MCF 10A (cell line): ENCODE measurements at places on chromosomes 16 and 17. TPM values are rescaled to one million over a fixed set of nuclear protein-coding genes. Genes with fewer than 3 reads are reported as not detected.
A peak's percentile ranks its signal among the peaks of the same experiment; 100 is the strongest.

Gene NDE1
- 121 and 162 TPM in 2 replicates for total RNA-seq

Gene HOXB3
- 0.79 and 0.88 TPM in 2 replicates for total RNA-seq

- peak; percentile 75 for DNase-seq
Observed at GRCh38 chr16:83187405-83187804, 560.6 kb downstream of the CDH13 start.

Gene GPRC5C
- total RNA-seq: 17.7 and 20.6 TPM in 2 replicates

DNA sequence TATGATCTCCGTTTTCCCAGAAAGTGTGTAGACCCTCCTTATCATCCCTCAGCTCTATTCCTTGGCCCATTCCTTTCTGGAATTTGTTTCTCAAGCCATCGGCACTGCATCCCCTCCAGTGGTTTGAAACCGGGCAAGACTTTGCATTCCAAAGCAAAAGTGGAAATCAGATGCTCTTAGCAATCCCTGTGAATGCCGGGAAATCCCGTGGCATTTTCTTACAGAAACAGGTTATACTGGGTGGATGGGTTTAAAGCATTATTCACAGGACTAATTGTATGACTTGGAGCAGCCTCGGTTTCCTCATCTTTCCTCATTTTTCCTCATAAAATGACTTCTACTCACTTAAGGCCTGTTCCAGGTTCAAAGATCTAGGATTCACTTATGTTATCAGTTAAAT is 52.0 kb downstream of the MAP2K6 start:
- DNase-seq: no peak

DNA sequence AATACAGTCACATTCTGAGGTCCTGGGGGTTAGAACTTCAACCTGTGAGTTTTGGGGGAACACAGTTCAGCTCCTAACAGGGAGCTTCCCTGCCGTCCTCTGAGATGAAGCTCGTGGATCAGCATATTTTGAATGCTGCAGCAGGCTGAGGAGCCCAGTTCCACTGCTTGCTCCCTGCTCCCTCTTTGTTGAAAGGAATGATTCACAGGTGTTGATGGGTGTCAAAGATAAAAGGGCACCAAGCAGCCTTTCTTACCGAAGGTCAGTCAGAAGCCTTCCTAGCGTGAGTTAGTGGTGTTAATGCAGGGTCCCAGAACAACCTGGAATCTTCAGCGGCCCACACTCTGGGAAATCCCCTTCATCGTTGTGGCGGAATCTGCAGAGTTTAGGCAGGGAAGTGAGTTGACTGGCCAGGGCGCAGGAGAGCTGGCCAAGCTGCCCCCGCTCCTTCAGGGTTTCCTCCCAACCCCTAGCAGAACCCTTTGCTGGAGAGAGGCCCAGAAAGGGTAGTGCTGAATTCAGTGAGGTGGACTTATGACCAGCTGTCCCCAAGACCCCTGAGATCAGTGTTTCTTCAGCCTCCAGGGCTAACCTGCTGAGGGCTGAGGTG is 114.8 kb downstream of the GNAO1 start:
- no peak for DNase-seq

Gene FXR2
- total RNA-seq: 60.7 and 65.1 TPM in 2 replicates

DNA sequence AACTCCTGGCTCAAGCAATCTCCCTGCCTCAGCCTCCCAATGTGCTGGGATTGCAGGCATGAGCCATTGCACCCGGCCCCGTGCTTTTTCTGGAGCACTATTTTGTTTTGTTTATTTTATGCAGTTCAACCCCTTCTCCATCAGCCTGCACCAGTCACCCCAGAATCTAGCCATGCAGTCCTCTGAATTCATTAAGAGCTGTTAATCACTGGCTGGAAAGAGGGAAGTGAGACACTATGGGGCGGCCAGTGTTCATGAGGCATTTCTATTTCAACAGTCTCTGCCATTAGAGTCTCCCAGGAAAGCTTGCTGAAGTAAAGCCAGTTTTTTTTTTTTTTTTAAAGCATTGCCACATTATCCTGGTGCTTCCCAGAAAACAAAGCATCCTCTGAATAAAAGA is 1.7 kb downstream of the VWA3A start:
- no peak for DNase-seq

Gene CHRNE
- not detected in 2 replicates for total RNA-seq

Gene GAST
- not detected in 2 replicates for total RNA-seq

DNA sequence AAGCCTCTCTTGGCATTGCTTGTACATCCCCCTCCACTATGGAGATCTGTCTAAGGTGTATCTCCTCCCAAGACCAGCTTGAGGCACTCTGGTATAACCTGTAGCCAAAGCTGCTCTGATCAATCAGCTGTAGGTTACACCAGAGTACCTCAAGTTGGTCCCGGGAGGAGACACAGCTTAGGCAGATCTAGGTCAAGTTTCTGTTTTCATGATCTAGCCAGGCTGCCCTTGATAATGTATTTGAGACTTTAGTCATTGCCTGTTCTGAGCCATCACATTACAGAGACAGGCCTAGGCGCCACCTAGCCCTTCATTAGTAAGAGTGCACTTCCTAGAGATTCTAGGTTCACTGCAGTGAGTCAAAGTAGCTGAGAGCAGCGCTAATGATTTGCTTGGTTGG is 31.4 kb downstream of the ASGR1 start:
- DNase-seq: no peak

- DNase-seq: no peak
Observed at GRCh38 chr17:27158382-27158781, 135.5 kb upstream of the WSB1 start.

Gene KRTAP4-1
- not detected in 2 replicates for total RNA-seq

GRCh38 chr17:11182430-11182829 is 58.6 kb upstream of the SHISA6 start:
- no peak for DNase-seq

GRCh38 chr17:61394630-61395408 is 4.8 kb upstream of the TBX2 start:
- no peak for DNase-seq

Gene MAF
- 0.47 and 0.96 TPM in 2 replicates for total RNA-seq

DNA sequence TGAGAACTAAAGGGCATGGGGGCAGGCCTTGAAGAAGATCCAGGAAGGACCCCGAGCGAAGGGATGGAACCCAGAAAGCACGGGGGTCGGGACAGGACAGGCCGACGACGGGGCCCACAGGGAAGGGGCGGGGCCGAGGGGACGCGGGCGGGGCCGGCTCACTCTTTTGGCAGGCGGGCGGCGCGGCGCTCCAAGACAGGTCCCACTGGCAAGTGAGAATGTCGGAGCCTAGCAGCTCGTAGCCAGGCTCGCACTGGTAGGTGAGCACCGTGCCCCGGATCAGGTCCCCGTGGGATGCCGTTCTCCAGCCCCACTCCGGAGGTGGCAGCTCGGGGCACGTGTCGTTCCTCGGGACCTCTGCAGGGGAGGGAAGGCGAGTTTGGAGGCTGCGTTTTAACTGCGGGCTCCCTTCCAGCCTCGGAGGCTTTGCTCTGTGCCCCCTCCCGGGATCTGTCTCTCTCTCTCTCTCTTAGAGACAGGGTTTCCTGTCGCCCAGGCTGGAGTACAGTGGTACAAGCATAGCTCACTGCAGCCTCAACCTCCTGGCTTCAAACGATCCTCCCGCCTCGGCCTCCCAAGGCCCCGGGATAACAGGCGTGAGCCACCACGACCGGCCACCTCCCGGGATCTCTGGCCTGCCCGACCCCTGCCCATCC is 13.7 kb upstream of the CDIPT start:
- DNase-seq: no peak

DNA sequence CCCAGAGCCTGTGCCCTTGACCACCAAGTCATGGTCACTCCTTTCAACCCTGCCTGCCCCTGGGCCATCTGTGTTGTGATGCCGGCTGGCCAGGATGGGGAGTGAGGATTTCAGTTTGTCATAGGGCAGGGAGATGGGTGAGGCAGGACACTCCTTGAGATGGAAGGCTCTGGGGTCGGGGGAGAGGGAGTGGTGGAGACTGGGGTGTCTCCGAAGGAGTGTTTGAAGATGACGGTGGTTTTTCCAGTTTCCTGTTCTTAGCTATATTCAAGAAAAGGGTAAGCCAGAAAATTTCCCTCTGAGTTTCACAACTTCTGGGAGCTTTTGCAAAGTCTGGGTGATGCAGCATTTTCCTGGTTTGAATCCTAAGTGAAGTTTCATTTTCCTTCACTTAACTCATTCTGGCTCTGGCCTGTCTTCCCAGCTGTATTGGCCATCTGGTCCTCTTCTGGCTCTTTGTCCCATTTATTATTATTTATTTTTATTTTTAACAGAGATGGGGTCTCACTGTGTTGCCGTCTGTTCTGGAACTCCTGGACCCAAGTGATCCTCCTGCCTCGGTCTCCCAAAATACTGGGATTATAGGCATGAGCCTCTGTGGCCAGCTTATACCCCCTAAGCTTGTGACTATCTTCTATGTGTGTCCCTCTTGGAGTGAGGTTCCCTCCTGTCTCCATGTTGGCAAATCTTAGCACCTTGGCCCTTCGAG is 27.7 kb downstream of the ABCC1 start:
- DNase-seq: peak; percentile 20

DNA sequence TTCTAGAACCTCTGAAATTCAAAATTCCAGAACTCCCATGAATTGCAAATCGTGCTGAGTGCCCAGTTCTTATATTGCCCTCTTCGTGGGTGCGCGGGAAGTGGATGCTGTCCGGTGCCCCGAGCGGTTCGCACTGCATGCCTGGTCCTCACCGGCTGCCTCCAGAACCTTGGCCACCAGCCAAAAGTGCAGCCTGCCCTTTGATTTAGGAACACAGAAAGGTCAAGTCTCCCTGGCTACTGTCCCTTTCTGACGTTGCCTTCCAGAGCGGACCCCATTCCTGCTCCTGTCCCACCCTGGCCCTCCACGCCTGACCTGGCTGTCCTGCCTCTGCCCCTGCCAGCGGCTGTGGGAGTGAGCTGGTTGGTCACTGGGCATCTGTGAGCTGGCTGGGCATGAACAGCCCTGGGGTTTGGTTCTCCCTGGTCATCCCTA is 9.7 kb downstream of the NEUROD2 start:
- DNase-seq: no peak

- no peak for DNase-seq
Observed at GRCh38 chr16:65831903-65832666, 534.4 kb upstream of the CDH5 start.

DNA sequence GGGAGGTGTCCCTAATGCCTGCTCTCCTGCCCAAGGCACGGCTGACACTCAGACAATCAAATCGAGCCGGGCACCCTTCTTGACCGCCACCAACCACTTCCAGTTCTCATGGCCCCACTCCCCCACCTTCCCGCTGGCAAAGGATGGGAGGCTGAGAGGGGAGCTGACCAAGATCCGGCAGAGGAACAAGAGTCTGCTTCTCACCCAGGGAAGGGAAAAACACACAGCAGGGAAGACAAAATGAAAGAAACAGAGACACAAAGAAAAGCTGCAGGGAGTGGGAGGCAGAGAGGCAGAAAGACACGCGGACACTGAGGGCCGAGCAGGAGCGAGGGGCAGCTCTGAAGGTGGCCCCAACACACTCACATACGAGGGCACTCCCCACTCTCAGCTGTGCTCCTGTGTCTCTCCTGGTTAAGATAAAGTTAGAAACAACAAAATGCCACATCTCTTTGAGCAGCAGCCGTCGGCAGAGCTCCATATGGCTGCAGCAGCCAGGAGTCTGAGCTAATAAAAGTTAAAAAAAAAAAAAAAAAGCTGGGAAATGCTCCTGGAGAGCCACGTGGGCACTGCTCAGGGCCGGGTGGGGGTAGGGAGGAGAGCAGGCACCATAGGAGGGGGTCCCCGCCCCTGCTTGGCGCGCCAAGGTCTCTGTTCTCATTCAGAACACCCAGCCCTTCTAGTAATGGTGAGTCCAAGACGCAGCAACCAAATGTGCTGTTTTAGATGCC is 7.4 kb downstream of the LRRC75A start:
- no peak for DNase-seq

Gene ZFHX3
- total RNA-seq: 21.1 and 27.4 TPM in 2 replicates
